Hematopoietic multipotent progenitor cell treated with erythropoietin and hydrocortisone succinate and interleukin-3 and kit ligand, for 15 days (in vitro differentiated cells): ENCODE measurements at places on chromosomes 3 and 15.

DNA sequence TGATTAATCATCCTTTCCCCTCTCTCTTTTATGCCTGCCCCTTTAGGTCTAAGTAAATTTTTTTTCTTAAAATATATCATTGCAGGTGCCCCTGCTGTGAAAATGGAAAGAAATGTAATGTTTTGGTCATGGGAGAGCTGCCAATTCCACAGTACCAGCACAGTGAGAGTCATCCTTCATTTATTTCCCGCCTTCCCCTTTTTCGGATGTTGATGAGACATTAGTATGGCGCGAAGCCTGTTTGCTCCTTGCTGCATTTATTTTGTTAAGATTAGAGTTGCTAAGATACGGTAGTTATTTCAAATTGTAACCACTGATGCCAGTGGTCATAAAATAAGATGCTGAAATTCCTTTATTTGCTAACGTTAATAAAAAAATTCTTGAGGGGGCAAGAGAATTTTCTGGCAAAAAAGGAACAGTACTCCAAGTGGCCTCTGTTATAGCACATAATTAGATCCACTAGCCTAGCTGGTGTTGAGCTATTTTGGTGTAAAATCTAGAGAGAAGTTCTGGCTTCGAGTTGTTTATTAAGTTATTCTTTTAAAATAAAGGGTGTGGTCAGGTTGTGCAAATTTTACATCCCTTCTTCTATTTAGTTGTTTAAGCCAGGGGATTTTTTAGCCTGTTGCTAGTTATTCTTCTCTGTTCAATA, 62.8 kb downstream of the MDFIC2 start:
- DNase-seq: no peak

GRCh38 chr3:70180664-70181063, 131.8 kb downstream of the MDFIC2 start:
- no peak for DNase-seq

GRCh38 chr3:12970684-12971083, 102.5 kb downstream of the IQSEC1 start:
- no peak for DNase-seq

- no peak for DNase-seq
Observed at GRCh38 chr15:65896236-65896635, 26.9 kb downstream of the RAB11A start.

GRCh38 chr15:80593486-80594030, 101.6 kb upstream of the ABHD17C start:
- no peak for DNase-seq

- DNase-seq: no peak
Observed at GRCh38 chr15:99481113-99481950, 84.5 kb upstream of the MEF2A start.

GRCh38 chr3:71776538-71776937, 8.4 kb downstream of the PROK2 start:
- DNase-seq: no peak

DNA sequence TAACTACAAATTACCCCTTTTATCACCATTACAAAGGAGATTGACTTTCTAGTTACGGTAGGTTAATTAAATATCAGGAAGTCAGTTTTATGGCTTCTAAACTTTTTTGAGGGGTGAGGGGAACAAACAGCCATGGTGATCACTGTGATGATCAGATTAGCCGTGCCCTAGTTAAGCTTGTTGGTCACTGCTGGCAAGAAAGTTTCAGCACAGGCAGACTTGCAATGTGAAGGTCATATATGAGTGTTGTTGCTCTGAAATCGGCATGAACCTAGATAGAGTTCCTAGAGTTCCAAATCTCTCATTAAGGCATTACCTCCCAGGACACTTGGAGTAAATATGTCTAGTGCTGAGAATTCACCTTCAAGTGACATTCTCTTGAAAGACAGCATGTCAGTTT, 156.6 kb downstream of the GHSR start:
- no peak for DNase-seq

DNA sequence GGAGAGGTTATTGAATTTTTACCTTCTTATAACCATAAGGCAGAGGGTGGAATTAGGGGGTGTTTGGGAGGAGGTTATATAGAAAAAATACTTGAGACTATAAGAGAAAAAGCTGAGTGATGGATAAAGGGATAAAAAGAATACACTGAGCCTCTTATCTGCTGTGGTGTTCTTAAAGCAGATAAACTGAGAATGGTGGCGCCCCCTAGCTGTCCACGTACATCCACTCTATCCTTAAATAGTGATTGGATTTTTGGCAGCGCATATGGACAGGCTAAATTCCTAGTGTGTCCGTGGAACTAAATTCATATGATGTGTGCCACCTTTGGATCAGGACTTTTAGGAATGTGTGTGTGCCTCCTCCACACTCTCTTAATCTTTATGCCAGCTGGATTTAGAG, 121.1 kb downstream of the OXSM start:
- peak; percentile 37 for DNase-seq

DNA sequence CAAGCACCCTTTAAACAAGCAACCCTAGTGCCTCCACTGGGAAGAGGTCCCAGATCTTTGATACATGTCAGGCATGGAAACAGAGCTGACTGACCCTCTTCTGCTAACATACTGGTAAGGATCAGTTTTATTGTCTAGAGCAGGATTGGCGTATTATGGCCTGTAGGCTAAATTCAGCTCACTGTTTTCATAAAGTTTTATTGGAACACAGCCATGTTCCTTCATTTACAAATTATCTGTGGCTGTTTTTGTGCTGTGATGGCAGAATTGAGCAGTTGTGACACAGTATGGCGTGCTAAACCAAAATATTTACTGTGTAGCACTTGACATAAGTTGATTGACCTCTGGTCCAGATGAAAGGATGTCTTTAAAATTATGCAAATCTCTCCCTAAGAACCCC, 45.0 kb downstream of the WDR76 start:
- no peak for DNase-seq

- DNase-seq: no peak
Observed at GRCh38 chr3:14602006-14602803, 49.4 kb upstream of the CCDC174 start.

DNA sequence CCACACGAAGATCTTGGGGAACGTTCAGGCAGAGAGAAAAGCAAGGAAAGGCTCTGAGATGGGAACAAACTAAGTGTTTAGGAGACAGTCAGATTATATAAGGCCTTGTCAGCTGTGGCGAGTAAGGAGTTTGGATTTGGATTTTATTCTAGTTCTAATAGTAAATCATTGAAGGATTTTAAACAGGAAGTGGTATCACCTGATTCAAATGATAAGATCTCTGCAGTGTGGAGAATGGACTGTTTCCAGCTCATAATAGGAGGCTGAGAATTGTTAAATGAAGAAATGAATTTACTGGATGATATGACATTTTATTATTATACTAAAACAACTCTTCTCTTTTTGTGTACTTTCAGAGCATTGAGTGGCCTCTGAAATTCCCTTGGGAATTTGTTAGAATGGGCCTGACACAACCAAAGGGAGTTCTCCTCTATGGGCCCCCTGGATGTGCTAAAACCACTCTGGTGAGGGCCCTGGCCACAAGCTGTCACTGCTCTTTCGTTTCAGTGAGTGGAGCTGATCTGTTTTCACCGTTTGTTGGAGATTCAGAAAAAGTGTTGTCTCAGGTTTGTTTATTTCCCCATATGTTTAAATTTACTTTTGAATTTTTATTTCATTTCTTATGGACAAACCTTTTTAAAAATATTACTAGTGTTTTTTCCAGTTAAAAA, 36.0 kb upstream of the GATM start:
- DNase-seq: no peak
